T-cell (primary cell): ENCODE measurements at places on chromosomes 6 and 20. TPM values are rescaled to one million over a fixed set of nuclear protein-coding genes. Genes with fewer than 3 reads are reported as not detected.

DNA sequence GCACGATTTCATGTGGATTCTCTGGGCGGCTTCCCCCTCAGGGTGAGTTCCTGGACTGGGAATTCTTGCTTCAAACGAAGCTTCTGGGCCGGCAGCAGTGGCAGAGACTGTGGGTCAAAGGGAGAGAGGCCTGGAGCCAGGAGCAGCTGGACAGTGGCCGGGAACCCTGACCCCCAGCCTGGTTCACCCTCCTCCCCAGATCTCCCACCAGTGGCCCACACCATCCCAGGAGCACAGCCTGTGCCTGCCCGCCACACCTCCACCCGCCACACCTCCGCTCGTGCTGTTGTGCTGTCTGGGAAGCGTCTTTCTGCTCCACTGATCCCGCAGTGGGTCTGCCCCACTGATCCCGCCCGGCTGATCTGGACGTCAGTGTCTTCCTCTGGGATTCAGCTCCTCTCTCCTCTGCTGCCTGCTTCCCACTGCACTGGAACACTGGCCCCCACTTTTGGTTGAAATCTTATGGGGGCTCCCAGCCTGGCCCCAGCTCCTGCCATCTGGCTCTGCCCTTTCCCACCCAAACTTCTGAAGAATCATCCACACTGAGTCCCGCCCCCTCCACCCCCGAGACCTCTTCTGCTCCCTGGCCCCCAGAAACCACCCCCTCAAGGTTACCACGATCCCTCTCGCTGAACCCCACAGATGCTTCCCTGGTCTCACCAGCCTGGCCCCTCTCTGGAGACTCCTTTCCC is 9.8 kb downstream of the ZBP1 start:
- H3K36me3 ChIP-seq, result peaks cover 77% of the 10 kb centered on the region
- DNase-seq, result no peak
- no peaks in the 10 kb centered on the region for H3K27me3 ChIP-seq

- H3K36me3 ChIP-seq, result no peaks in the 10 kb centered on the region
- H3K4me1 ChIP-seq, result no peaks in the 10 kb centered on the region
- H3K27me3 ChIP-seq, result no peaks in the 10 kb centered on the region
These were observed 162.6 kb downstream of the MMUT start for GRCh38 chr6:49300443-49300842.

The ULBP2 gene
- 3.9 TPM for total RNA-seq

The LAMA2 gene
- total RNA-seq, result 0.30 TPM

The GATA5 gene
- total RNA-seq, result not detected

The MLIP gene
- not detected for total RNA-seq

The HAO1 gene
- not detected for total RNA-seq
